Fibroblast of skin of back (primary cell): ENCODE measurements at places on chromosomes 6 and 20.
A peak's percentile ranks its signal among the peaks of the same experiment; 100 is the strongest.

DNA sequence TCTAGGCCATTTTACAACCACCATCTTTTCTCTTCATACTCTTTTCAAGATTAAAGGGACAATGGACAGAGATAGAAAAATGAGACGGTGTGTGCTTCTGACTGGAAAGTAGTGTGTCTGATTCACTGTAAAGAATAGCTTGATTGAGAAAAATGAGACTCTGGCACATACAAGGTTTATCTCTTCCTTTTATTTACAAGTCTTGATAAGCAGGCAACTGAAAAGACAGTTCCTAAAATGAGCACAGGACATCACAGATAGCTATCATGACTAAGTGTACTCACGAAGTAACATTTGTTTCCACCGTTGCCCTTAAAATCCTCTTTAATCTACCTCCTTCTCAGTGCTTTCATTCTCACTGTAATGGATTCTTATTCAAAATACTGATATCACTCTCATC is 383.0 kb downstream of the TBC1D32 start:
- no peak for DNase-seq

- no peak for DNase-seq
Observed at GRCh38 chr20:16942756-16943155, 194.6 kb downstream of the OTOR start.

DNA sequence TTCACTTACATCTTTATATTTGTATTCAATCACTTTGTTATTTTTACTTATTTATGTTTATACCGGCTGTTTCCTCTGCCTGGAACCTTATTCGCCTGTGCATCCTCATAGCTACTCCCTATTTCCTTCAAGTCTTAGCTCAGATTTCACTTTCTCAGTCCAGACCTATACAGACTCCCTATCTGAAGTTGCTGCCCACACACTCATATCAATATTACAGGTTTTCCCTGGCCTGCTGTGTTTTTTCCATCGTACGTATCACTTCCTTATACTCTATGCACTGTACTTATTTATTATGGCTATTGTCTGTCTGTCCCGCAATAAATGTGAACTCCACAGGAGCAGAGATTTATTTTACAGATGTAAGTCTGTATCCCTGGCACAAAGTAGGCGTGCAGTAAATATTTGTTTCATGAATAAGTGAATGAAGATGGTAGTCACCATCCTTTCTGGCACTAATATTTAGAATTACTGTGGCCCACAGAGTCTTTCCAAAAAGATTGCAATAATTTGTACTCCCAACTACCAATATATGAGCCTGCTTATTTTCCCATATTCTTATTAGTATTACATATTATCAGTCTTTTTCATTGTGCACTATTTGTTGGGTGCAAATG is 64.9 kb downstream of the TNFAIP3 start:
- no peak for DNase-seq

DNA sequence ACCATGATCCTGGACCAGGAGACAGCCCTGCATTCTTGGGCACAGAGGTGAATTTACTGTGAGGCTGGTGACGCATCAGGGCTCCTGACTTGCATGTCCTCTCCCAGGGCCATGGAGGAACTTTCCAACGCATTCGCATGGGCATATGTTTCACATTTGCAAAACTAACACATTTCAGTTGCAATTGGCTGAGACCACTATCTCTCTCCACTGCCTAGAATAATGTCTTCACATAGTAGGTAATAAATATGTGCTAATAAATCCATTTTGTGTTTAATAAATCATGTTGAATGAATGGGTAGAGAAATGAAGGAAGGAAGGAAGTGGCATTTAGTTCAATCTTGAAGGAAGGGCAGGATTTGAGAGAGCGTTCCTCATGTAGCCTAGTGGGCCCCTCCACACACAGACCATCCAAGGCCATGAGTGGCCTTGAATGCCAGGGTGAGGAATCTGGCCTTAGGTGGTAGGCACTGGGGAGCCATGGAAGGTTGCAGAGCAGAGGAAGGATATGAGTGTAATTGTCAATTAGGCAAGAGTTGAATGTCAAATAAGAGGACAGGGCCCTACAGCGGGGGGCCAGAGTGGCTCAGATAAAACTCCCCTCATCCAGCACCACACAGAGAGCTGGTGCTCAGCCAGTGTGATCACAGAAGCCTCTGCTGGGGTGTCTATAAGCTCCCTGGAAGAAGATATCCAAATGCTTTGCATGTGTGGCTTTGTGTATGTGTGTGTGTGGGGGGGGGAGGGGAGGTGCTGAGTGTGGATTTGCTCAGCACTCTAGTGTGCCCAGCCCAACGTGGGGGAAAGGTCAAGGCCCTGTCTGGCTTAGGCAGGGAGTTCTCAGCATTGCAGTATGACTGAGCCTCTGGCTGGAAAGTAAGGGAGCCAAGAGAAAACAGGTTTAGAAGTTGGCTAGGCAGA is 30.9 kb upstream of the CCN5 start:
- DNase-seq, result no peak

- DNase-seq, result peak; percentile 95
Observed at GRCh38 chr6:11196511-11197174, 35.8 kb downstream of the NEDD9 start.

- no peak for DNase-seq
Observed at GRCh38 chr6:141267420-141267819, 865.3 kb upstream of the GJE1 start.

DNA sequence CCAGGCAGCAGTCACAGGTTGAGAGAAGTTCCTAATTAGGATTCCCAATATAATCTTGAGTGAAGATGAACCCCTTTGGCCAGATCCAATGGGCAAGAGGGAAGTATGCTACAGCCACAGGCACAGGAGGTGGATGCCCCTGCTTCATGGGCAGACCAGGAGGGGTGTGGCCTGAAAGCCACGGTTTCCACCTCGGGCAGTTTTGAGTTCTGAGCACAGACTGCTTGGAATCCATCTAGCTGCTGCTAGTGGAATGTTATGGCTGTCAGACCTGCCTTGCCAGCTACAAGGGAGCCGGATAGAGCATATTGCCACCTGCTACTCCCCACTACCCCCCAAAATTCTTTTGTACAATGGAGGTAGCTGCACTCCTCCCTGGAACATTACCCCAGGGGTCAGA is 672.9 kb downstream of the HACE1 start:
- DNase-seq, result no peak

DNA sequence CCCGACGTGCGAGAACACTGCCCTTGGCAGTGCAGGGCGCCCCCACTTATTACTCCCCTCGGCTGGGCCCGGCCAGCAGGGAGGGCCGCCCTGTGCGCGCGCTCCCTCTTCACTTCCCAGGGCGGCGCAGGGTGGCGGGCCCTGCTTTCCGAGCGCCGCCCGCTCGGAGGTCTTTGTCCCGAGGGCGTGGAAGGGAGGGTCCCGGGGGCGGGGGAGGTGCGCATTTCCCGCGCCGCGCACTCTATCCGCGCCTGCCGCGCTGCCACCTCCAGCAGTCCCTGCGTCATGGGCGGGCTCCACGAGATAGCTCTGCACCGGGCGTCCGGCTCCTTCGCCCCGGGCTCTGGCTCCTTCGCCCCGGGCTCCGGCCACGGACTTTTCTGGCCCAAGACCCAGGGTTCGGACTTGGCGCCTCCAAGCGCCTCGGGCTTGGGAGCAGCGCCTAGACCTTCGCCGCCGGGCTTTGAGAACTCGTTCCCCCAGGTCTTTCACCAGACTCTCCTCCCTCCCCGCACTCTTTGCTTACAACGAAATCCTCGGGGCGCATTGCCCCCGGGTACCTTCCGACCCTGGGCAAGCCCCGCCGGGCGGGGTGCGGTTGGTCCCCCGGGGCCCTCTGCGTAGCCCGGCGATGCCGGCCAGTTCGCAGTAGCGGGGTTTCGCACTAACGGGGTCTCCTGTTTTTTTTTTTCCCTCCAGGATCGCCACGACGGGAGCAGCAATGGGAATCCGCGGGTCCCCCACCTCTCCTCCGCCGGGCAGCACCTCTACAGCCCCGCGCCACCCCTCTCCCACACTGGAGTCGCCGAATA is 1.6 kb downstream of the TFAP2C start:
- DNase-seq, result peak; percentile 61

DNA sequence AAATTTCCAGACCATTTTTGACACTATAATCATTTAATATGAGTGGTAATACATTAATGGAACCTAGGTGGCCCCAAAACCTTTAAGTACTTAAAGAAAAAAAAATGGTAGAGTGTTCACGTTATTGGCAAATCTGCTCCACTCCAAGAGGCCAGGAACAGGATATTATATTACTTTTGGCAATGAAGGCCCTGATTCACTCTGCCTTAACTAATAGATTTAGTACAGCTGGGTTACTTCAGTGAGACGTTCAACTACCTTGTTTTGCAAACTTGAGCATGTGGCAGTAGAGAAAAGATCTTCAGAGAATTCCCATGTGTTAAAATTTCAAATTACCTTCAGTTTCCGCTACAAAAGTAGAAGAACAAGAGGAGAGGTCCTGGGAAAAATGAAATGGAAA is 12.8 kb downstream of the ADNP start:
- DNase-seq, result no peak

DNA sequence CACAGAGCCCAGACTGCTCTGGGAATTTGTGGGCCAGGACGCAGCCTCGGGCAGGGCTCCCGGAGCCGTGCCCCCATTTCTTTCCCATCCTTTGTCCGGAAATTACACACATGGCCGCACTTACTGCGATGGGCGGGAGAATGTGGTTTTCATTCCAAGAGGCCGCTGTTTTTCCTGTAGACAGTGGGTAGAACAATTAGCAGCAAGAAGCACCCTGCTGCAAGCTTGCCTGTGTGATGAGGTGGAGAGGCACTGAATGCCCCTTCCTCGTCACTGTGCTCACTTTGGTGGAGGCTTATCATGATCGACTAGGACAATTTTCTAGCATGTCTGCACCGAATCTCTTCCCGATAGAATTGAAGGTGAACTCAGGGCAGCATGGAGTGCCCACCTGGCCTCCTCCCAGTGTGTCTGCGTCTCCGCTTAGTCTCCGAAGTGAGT is 102.8 kb downstream of the DACT2 start:
- DNase-seq, result peak; percentile 78

DNA sequence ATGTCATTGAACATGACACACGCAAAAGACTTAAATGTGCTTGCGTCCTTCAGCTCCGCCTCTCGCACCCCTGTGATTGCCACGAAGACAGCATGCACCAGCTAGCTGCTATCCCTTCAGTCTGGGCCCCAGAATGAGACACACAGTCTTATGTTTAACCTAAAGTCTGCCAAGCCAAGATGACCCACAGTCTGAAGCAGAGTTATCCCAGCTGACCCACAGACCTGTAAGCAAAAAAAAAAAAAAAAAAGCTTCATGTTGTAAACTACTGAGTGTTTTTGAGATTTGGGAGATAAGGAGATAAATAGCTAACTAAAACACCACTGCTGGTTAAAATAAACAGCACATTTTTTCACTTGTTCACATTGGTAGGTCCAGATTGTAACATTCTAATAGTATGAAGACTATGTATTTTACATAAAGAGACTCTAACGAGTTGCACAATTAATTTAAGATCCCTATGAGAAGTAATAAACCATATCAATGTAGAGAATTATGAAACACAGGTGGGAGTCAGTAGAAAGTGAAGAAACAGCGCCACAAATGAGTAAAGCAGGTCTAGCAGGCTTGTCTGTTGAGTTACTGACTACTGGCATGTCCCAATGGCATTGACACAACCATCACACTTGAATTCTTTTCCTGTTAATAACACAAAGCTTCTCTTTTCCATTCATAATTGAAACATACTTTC is 47.4 kb upstream of the CCDC28A start:
- no peak for DNase-seq

DNA sequence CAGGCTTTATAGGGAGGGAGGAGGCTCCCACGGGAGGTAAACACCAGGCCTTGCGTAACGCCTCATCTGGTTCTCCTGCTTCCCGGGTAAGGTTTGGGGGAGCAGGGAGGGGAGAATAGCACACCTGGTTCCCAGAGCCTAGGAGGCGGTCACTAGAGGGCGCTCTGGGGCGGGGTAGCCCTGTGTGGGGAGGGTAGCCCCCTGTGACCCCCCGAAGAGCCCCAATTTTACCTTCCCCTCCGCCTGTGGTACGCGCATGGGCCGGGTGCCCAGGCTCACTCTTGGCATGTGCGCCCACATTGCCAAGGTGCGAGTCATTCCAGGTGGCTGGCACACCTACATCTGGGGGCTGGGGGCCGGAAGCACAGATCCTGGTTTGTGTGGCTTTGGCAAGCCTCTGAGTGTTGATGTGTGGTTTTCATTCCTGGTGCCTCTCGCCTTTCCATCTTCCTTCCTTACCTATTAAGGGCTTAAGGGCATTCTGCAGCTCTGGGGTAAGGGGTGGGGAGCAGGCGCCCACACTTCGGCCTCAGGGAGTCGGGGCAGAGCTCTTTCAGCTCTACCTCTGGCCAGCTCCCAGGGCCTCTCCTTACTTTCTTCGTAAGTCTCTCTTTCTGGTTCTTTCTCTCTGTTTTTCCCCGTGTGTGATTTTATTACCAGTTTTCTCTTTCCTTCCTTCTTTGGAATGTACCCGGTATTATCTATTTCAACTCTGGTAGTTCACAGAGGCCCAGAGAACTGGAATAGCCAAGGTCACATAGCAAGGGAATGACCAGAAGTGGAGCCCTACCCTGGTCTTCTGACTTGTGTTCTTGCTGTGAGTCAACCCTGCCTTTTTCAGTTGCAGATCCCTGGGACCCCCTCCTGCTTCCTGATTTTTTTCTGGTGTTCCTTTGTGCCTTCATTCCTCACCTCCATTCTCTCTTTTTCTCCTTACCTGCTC is 492 bp upstream of the RNF39 start:
- DNase-seq, result no peak

GRCh38 chr6:104930939-104931338 is 26.0 kb upstream of the LIN28B start:
- DNase-seq, result no peak

GRCh38 chr6:124964764-124965105 is 2.5 kb downstream of the RNF217 start:
- DNase-seq, result peak; percentile 38

GRCh38 chr20:63323357-63323981 is 30.5 kb downstream of the COL20A1 start:
- no peak for DNase-seq

DNA sequence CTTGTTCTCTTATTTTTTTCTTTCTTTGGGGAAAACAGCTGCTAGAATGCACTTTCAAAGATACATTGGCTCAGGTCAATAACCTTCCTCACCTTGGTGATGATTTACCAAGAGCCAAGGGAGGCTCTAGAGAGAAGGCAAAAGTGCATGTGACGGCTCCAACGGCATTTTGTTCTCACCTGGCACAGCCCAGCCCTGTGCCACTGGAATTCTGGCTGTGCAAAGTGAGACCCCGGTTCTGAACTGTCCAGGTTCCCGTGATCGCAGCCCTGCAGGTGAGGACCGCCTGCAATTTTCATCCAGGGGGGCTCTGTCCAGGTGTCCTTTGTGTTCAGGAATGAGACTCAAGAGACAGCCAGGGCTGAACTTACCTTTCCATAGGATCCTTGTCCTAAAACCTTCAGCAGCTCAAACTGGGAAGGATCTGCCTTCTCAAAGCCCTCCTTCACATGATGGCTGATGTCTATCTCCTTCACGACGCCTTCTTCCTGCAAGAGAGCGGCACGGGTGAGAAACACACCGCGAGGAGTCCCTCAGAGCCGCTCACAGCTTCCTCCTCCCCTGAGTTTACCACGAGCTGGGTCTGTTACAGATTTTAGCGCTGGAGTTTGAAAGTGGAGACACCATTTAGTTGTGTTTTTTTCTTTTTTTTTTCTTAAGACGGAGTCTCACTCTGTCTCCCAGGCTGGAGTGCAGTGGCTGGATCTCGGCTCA is 48.0 kb downstream of the RAMACL start:
- DNase-seq, result no peak
